ENCODE measurements at places on chromosomes 16 and 17.

- DNase-seq = peak; percentile 74
Observed at GRCh38 chr16:15811481-15812400, 45.1 kb downstream of the MYH11 start.

DNA sequence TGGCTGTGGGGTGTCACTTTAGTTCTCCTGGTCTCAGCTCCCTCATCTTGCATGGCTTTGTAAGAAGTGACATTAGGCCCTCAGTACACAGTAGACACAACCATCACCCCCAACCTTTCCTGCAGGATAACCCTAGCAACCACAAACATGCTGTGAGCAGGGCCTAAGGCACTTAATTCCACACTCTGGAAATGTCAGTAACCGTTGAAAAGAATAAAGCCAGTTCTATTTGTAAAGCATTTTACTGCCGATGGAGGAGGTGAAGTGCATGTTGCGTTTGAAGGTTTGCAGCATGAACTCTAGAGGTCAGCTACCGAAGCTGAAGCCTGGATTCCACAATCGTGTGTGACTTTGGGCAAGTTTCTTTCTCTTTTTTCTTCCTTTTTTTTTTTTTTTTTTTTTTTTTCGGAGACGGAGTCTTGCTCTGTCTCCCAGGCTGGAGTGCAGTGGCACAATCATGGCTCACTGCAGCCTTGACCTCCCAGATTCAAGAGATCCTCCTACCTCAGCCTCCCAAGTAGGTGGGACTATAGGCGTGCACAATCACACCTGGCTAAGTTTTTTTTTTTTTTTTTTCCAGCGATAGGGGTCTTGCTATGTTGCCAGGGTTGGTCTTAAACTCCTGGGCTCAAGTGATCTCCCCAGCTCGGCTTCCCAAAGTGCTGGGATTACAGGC lies 26.1 kb upstream of the TOB1 start:
- no peak for DNase-seq

GRCh38 chr17:80931421-80932265 lies 60.0 kb upstream of the CHMP6 start:
- DNase-seq = peak; percentile 49

- peak; percentile 45 for DNase-seq
Observed at GRCh38 chr17:43779145-43780125, 658 bp upstream of the DUSP3 start.

DNA sequence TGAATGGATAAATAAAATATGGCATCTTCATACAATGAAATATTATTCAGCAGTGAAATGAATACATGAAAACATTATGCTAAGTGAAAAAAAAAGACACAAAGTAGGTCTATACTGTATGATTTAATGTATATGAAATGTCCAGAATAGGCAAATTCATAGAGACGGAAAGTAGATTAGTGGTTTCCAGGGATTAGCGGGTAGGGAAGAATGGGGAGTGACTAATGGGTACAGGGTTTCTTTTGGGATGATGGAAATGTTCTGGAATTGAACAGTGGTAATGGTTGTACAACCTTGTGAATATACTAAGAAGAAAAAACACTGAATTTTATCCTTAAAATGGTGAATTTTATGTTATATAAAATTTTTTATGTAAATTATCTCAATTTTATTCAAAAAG lies 8.5 kb upstream of the MYCBPAP start:
- DNase-seq = no peak

DNA sequence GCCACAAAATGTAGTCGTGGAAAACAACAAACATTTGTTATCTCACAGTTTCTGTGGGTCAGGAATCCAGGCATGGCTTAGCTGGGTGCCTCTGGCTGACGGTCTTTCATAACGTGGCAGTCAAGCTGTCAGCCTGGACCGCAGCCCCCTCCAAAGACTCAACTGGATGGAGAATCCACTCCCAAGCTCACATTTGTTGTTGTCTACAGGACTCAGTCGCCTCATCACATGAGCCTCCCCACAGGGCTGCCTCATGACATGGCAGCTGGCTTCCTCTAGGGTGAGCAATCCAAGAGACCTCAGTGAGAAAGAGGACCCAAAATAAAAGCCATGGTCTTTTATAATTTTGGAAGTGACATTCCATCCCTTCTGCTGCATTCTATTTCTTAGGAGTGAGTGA lies 34.7 kb upstream of the AKAP1 start:
- no peak for DNase-seq

- no peak for DNase-seq
Observed at GRCh38 chr17:39486242-39486641, 25.0 kb downstream of the CDK12 start.

GRCh38 chr16:3088925-3089716 lies 10.0 kb downstream of the ZSCAN10 start:
- no peak for DNase-seq

GRCh38 chr17:21452377-21453143 lies 76.4 kb downstream of the KCNJ12 start:
- peak; percentile 78 for DNase-seq

GRCh38 chr17:40307001-40307730 lies 1.8 kb upstream of the RARA start:
- DNase-seq = no peak

Measured in body of pancreas (tissue), 4 donors.